ENCODE measurements at places on chromosomes 6 and 20.

GRCh38 chr6:156416391-156416790 lies 360.8 kb upstream of the ARID1B start:
- no peak for DNase-seq

GRCh38 chr6:36848658-36849441 lies 9.6 kb upstream of the CPNE5 start:
- DNase-seq = no peak

- DNase-seq = no peak
These were observed 56.6 kb downstream of the IL22RA2 start for GRCh38 chr6:137116807-137117206.

DNA sequence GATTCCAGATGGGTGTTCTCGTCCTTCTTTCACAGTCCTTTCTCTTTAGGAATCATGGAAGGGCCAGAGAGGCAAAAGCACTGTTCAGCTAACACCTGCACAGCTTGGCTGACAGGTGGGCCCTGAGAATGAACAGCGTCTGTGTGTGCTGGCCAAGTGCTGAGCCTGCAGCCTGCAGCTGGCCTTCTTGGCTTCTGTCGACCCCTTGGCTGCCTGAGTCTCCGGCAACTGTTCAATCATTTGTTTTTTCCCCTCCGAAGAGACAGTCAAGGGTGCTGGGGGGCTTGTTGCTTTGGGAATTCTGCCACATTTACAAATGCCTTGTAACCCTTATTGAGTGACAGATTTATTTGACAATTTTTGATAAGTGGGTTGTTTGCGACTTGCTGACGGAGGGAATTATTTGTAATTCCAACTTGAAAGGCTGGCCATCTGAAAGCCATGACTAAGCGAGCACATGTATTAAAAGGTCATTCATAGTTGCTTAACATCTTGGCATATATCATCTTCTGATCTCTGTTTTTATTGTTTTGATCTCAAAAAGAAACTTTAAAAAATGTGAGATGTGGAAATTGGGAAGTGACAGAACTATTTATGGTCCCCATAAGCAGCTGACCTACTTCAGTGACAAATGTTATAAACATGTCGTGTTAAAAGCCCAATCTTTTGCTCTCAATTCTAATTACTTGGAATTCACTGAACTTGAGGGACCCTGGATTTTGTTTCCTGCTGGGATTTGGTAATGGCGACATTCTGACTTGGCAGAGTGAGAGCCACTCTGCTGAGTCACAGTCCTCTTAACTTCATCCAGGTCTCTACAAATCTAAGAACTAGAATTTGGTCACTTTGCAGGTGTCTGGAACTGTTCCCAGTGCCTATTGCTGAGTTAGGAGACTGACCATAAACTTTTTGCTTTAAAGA lies 41.9 kb upstream of the FERMT1 start:
- no peak for DNase-seq

- no peak for DNase-seq
These were observed 199.9 kb downstream of the EPHA7 start for GRCh38 chr6:93219447-93219846.

- no peak for DNase-seq
These were observed 256.2 kb downstream of the EPHA7 start for GRCh38 chr6:93163146-93163545.

DNA sequence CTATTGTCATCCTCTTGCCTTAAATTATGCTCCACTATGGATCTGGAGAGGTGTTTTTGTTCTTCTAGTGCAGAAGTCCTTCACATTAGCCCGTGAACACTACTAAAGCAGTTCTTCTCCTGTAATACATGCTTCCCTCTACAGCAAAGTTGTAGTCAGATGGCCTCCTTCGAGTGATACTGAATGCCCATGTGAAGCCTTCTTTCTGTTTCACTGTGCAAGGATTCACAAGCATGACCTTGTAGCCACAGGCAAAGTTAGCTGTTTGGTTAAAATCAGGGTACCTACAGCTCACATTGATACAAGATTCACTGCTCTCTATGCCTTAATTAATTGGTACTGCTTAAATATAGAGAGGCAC lies 47.6 kb downstream of the ARHGAP18 start:
- DNase-seq = no peak

GRCh38 chr20:38212806-38213606 lies 47.5 kb downstream of the KIAA1755 start:
- DNase-seq = no peak

GRCh38 chr6:150603176-150603575 lies 3.5 kb downstream of the PLEKHG1 start:
- no peak for DNase-seq
